ENCODE measurements at places on chromosomes 3 and 15.

GRCh38 chr3:148971401-148972163, 19.8 kb upstream of the GYG1 start:
- no peak for DNase-seq

DNA sequence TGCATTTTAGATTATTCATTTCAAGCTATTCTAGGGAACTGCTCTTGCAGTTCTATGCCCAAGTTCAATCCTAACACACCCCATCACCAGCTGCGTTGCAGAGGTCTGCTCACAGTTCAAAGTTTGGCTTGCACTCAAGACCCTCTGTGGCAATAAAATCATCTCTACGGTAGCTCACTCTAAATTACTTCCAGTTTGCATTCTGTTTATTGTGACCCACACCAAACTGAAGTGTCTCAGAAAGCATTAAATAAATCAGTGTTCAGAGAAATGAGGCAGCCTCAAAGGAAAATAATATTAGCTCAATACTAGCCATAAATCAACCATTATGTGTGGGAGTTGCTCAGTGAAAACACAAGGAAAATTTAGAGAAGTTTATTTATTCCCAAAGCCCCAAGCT, 250.3 kb downstream of the MAGI1 start:
- DNase-seq = no peak

GRCh38 chr3:189949580-189949979, 171.1 kb downstream of the P3H2 start:
- no peak for DNase-seq

DNA sequence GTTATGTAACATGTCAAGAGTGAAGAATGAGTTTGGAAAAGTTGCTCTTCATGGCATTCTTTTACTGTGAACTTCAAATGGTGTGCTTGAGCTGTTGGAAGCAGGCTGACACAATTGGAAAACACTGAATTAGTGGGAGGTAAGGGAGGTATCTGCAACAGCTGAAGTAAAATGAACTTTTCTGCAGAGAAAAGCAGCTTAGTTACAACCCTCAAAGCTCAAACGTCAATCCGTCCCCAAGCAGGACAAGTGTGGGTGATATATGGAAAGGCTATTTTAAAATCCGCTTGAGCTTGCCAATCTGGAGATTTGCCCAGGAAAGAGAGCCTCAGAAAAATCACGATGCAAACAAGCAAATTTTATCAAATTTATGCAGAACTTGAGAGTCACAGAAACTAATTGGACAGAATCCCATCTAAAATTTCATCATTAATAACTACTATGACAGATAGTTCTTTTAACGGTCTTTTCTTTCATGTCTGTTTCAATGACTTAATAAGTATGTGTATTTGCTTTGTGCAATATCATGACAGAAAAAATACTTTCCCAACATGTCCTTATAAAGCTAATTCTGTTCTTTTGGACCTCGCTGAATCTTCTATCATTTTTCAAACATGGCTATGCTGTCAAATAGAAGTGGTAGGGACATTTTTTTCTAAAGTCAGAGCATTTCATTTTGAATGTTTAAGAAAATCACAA, 266.6 kb upstream of the SLITRK3 start:
- no peak for DNase-seq

DNA sequence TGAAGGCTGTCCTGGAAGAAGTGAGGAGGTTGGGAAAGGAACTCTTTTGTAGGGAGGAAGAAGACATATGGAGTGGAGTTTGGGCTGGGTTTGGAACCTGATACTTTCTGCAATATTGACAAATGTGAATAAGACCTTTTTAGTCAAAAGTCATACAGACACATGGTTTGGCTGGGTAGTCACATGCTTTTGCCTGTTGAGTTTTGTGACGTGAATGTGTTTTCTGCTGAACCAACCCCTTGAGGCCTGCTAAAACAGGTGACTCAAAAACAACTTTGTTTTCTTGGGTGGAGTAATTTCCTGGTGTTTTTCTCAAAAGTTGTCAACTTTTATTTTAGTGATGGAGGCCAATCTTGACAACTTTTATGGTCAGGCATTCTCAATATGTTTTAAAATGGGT, 39.4 kb upstream of the CCR4 start:
- no peak for DNase-seq

- no peak for DNase-seq
Measured at GRCh38 chr3:177251755-177252154, 54.5 kb upstream of the TBL1XR1 start.

- no peak for DNase-seq
Measured at GRCh38 chr15:77555232-77555631, 77.5 kb downstream of the LINGO1 start.

Data from Panc1 (cell line).